ENCODE measurements at places on chromosomes 1 and 21. TPM values are rescaled to one million over a fixed set of nuclear protein-coding genes. Genes with fewer than 3 reads are reported as not detected.
A peak's percentile ranks its signal among the peaks of the same experiment; 100 is the strongest.

DNA sequence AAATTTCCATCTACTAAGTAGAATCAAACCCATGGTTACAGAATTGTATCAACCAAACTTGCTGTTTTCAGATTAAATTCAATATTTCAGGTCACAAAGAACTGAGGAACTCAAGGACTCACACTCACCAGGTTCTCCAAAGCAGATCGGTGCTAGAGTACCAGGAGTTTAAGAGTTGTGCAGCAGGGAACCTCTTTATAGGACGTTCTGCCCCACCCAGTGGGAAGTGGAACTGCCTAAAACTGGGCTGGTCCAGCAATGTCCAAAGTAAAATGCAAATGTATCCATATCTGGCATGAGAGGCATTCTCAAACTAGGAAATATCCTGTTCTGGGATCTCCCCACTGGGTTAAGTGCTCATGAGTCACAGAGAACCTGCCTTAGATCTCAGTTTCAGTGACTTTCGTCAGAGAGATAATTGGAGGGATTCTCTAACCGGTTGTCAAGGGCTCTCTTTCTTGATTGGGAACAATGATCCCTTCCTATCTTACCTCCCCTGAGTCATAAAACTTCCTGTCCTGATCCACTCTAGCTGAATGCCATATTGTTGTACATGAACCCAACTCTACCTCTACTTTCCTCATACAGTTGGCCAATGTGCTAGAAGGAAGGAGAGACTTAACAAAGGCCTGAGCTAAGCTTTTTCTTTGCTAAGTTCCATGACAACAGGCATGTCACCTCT lies at the start of gene SPRR2D:
Gene SPRR2D, minus strand, starts transcription at position 171 of the 682 bp plus-strand sequence. CDS start 774 bp downstream, outside the sequence.
- no peak for DNase-seq

DNA sequence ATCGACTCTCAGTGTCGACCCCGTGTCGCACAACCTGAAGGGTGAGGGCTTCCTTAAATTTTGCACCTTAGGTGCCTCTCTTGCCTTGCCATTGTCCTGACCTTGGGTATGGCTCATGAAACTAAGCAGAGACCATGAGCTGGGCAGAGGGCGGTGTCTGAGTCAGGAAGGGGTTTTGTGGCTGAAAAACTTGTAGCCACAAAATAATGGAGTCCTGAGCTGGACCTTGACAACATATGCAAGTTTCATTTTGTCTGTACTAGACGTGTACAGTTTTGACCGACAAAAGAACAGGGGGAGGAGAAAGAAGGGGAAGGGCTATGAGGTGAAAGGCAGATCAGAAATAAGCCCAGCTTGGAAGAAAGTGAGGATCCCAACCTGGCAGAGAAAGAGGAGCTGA lies 8.3 kb upstream of the RUNX1 start:
- no peak for DNase-seq

DNA sequence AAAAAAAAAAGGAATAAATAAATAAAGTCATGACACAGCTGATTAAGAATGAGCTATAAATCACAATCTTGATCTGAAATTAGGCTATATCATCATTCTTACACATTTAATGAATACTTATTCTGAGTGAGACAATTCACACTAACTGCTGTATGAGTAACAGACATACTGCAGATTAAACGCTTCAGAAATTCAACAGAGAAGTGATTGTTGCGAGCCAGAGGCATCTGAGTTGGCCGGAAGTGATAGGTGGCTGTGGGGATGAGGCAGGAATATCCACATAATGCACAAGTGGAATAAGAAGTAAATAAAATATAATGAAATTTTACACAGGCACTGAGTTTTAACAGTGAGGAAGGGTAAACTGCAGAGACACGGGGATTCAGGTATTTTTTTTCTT lies 142.4 kb downstream of the APP start:
- DNase-seq: no peak

GRCh38 chr1:221794079-221794670 lies 52.3 kb upstream of the DUSP10 start:
- DNase-seq: peak; percentile 30

- no peak for DNase-seq
These were observed 261.2 kb downstream of the S1PR1 start for GRCh38 chr1:101497881-101498559.

GRCh38 chr1:185108321-185108720 lies 48.4 kb downstream of the TRMT1L start:
- peak; percentile 11 for DNase-seq

GRCh38 chr1:224739303-224739996 lies 123.3 kb downstream of the CNIH3 start:
- DNase-seq: no peak

The TINAGL1 gene
- 99.8 TPM for total RNA-seq

The C1QA gene
- not detected for total RNA-seq

The TMEM39B gene
- 3.3 TPM for total RNA-seq

The ATP1A2 gene
- 0.27 TPM for total RNA-seq

Measured in fibroblast of the aortic adventitia (primary cell).